ENCODE measurements at places on chromosomes 1 and 21.
A peak's percentile ranks its signal among the peaks of the same experiment; 100 is the strongest.

DNA sequence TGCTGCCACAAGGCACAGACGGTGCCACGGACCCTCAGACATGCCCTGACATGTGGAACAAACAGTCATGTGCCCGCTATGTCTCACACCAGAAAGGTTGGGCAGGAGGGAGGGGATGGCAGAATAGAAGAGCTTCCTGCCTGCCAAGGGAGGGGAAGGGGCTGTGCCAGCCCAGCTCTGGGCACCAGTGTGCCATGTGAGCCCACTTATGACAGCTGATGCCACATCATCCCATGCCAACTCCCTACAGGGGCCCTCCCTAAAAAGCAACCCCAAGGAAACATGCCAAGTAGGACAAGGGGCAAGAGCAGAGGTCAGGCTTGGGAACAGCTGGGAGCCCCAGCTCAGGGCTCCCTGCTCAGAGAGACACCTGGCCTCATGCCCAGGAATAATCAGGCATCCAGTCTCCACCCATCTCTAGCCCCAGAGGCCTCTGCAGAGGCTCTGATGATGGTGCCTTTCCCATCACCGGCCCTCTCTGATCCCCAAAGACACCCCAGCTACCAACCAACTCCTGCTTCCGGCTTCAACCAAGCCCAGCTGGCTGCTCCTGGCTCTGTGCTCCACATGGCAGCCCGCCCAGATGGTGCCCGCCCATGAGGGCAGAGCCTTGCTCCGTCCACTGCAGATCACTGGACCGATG is 10.3 kb downstream of the ADGRB2 start:
- H3K36me3 ChIP-seq, result no peaks in the 10 kb centered on the region
- no peaks in the 10 kb centered on the region for H3K27me3 ChIP-seq
- H3K4me3 ChIP-seq, result no peak overlapping the region
- H3K4me1 ChIP-seq, result peaks cover 2% of the 10 kb centered on the region
- H3K27ac ChIP-seq, result no peak overlapping the region

DNA sequence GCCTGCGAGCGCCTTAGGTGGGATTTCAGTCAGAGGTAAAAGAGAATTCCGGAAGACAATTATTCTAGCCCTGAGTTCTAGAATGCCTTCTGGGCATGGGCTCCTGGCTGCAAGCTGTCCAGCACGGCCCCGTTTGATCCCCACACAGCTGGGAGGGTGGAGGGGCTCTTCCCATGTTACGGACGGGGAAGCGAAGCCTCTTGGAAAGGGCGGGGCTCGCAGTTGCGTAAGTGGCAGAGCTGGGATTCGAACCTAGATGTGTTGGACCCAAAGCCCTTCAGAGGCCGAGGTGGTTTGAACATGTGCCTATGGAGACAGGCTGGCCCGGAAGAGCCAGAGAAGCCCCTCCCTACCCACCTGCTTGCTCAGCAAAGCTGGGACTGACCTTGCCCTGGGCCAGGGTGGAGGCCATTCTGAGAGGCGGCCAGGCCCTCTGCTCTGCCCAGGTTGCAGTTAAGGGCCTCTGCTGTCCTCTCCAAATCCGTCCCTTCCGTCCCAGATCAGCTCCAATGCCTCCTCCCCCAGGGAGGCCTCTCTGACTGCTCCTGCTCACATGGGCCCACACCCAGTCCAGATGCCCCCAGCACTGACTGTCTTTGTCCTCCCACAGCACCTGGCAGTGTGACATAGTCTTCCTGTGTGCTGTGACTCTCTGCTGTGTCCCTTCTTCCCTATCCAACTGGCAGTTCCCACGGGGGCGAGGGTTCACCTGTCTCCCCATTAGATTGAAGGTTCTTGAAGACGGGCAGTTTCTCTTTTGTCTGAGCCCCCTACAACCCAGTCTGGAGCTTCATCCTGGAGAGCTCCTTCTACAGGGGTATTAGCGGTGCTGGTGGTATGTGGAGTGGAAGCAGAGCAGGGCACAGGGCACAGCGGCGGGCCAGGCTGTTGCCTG is 1.2 kb upstream of the HSPB7 start:
- H3K36me3 ChIP-seq, result no peaks in the 10 kb centered on the region
- no peak overlapping the region for H3K4me3 ChIP-seq
- H3K27ac ChIP-seq, result peak overlapping the region; percentile 90
- DNase-seq, result no peak

GRCh38 chr1:7534061-7534825 is 236.9 kb upstream of the VAMP3 start:
- H3K4me3 ChIP-seq, result no peak overlapping the region
- H3K27ac ChIP-seq, result no peak overlapping the region
- DNase-seq, result no peak
- no peaks in the 10 kb centered on the region for H3K36me3 ChIP-seq
- H3K27me3 ChIP-seq, result no peaks in the 10 kb centered on the region

DNA sequence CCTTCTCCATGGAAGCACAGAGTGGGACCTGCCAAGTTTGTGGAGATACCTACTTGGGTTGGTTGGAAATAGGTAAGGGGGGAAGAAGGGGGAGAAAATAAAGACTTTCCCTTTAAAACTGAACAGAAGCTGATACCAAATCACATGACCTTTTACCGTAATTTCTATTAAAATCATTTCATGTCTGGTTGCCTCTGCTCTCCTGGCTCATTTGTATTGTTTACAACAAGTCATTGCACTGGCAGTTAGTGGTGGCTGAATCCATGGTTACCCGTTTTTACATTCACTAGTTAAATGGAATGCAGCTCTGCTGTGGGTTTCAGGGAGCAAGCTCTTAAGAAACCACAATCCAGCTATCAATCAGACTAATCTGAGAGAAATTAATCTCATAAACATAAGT is 353.7 kb upstream of the ESRRG start:
- peak overlapping the region; percentile 60 for H3K27ac ChIP-seq
- no peaks in the 10 kb centered on the region for H3K36me3 ChIP-seq
- DNase-seq, result no peak
- H3K4me3 ChIP-seq, result peak overlapping the region; percentile 17
- no peaks in the 10 kb centered on the region for H3K27me3 ChIP-seq

GRCh38 chr1:29213055-29213454 is 17.7 kb downstream of the MECR start:
- H3K4me1 ChIP-seq, result no peaks in the 10 kb centered on the region
- H3K27me3 ChIP-seq, result no peaks in the 10 kb centered on the region
- no peak for DNase-seq
- H3K36me3 ChIP-seq, result no peaks in the 10 kb centered on the region
- no peak overlapping the region for H3K4me3 ChIP-seq

DNA sequence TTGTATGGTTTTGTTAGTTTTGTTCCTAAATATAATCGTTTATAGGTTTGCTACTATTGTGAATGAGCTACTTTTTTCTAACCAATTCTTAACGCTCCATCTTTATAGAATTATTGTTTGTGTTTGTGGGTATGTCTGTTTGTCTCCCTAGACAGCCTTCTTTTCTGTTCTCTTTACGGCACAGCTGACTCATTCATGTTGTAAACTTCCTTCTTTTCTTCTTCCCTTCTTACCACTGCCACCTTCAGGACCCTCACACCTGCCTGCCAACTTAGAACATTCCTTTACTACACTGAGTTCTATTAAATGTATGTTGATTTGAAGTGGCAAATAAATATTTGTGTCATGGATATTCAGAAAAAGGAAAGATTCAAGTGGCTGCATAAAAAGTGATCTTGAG is 29.1 kb downstream of the AK5 start:
- no peaks in the 10 kb centered on the region for H3K4me1 ChIP-seq
- H3K36me3 ChIP-seq, result no peaks in the 10 kb centered on the region
- H3K27ac ChIP-seq, result no peak overlapping the region

DNA sequence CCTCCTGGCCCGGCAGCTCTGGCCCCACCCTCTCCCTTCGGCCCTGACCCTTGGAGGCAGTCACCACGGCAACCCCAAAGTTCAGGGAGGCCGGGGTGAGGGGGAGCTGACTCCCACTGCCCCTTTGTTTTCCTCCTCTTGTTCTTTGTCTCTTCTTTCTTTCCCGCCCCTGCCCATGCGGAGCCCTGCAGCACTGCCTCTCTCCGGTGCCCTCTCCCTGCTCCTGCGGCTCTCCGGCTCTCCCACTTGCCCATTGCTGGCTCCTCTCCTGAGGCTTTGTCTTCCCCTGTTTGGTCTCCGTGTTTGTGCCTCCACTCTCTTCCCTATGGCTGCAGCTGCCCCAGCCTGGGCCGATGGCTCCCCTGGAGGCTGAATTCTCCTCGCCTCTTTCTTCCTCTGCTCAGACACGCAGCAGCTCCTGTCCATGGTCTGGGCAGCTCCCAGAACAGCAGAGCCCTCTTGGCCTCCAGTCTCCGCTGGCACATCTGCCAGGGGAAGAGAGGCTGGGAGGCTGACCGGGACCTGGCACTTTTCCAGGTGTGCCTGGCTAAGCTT is 5.8 kb downstream of the CELSR2 start:
- H3K27me3 ChIP-seq, result no peaks in the 10 kb centered on the region
- H3K4me1 ChIP-seq, result peaks cover 9% of the 10 kb centered on the region
- peak overlapping the region; percentile 22 for H3K4me3 ChIP-seq
- H3K36me3 ChIP-seq, result no peaks in the 10 kb centered on the region

- no peak overlapping the region for H3K4me3 ChIP-seq
- H3K4me1 ChIP-seq, result no peaks in the 10 kb centered on the region
- no peaks in the 10 kb centered on the region for H3K27me3 ChIP-seq
- no peak overlapping the region for H3K27ac ChIP-seq
Measured at GRCh38 chr1:159985473-159985872, 31.4 kb upstream of the SLAMF9 start.

GRCh38 chr1:76190749-76191424 is 116.3 kb downstream of the ST6GALNAC3 start:
- H3K4me1 ChIP-seq, result no peaks in the 10 kb centered on the region
- H3K36me3 ChIP-seq, result no peaks in the 10 kb centered on the region
- no peak overlapping the region for H3K27ac ChIP-seq
- no peaks in the 10 kb centered on the region for H3K27me3 ChIP-seq
- no peak overlapping the region for H3K4me3 ChIP-seq
- no peak for DNase-seq

- peaks cover 25% of the 10 kb centered on the region for H3K4me1 ChIP-seq
- DNase-seq, result peak; percentile 58
- no peaks in the 10 kb centered on the region for H3K36me3 ChIP-seq
Measured at GRCh38 chr1:229058111-229058561, 212.8 kb upstream of the RAB4A start.

Data from breast epithelium (tissue), 4 donors.